Memory B cell (primary cell): ENCODE measurements at places on chromosomes 16 and 17.
A peak's percentile ranks its signal among the peaks of the same experiment; 100 is the strongest.

GRCh38 chr17:4815043-4815675 is 8.2 kb downstream of the PLD2 start:
- no peak for DNase-seq
- H3K36me3 ChIP-seq: peaks cover 28% of the 10 kb centered on the region
- peaks cover 9% of the 10 kb centered on the region for H3K4me1 ChIP-seq
- no peak overlapping the region for H3K27ac ChIP-seq
- H3K27me3 ChIP-seq: no peaks in the 10 kb centered on the region
- H3K4me3 ChIP-seq: no peak overlapping the region

- no peaks in the 10 kb centered on the region for H3K27me3 ChIP-seq
- no peaks in the 10 kb centered on the region for H3K4me1 ChIP-seq
- no peak overlapping the region for H3K4me3 ChIP-seq
- H3K36me3 ChIP-seq: no peaks in the 10 kb centered on the region
Measured at GRCh38 chr17:72165867-72166439, 45.1 kb downstream of the SOX9 start.

GRCh38 chr17:8022360-8023003 is 16.4 kb upstream of the ALOX15B start:
- no peaks in the 10 kb centered on the region for H3K4me1 ChIP-seq
- H3K27ac ChIP-seq: no peak overlapping the region
- peaks cover 22% of the 10 kb centered on the region for H3K27me3 ChIP-seq
- H3K36me3 ChIP-seq: no peaks in the 10 kb centered on the region

DNA sequence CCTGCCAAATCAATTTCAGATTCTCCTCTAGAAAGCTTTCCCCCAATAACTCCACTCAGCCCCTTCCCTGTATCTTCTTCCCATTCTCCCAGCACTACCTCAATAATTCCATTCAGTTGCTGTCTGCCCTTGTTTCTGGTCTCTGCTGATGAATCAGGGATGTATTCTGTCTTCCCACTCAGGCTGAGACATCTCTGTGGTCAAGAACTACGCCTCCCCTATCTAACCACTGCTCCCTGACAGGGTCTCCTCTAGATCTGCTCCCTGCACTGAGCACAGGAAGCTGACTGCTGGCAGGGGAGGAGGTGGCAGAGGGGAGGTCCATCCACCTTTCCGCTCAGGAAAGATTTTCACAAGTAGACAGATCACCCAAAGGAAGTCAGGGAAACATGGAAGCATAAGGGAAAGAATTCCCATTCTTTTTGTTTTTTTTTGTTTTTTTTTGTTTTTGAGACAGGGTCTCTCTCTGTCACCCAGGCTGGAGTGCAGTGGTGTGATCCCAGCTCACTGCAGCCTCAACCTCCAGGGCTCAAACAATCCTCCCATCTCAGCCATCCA is 16.9 kb upstream of the SP2 start:
- DNase-seq: no peak
- H3K27ac ChIP-seq: no peak overlapping the region
- peaks cover 34% of the 10 kb centered on the region for H3K27me3 ChIP-seq
- H3K4me1 ChIP-seq: no peaks in the 10 kb centered on the region
- peaks cover 3% of the 10 kb centered on the region for H3K36me3 ChIP-seq

DNA sequence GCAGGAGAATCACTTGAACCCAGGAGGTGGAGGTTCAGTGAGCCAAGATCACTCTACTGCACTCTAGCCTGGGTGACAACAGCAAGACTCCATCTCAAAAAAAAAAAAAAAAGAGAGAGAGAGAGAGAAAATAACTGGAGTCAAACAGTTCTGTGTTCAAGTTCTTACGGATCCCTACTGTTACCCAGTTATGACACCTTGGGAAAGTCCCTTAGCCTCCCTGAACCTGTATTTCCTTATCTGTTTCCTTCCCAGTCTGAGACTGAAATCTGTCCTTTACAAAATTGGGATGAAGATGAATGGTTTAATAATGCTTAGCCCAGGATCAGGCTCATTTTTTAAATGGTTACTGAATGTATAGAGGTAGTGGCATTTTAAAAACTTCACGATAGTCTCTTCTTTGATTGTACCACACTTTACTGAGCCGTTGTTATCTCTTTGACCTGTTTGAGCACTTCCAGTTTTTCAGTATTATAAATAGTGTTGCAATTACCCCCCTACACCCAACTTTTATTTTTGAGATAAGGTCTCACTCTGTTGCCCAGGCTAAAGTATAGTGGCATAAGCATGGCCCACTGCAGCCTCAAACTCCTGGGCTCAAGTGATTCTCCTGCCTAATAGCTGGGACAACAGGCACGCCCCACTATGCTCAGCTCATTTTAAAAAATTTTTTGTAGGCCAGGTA is 17.1 kb downstream of the ZNF768 start:
- H3K27ac ChIP-seq: no peak overlapping the region
- no peaks in the 10 kb centered on the region for H3K4me1 ChIP-seq
- no peaks in the 10 kb centered on the region for H3K27me3 ChIP-seq
- H3K36me3 ChIP-seq: peaks cover 34% of the 10 kb centered on the region
- no peak overlapping the region for H3K4me3 ChIP-seq

DNA sequence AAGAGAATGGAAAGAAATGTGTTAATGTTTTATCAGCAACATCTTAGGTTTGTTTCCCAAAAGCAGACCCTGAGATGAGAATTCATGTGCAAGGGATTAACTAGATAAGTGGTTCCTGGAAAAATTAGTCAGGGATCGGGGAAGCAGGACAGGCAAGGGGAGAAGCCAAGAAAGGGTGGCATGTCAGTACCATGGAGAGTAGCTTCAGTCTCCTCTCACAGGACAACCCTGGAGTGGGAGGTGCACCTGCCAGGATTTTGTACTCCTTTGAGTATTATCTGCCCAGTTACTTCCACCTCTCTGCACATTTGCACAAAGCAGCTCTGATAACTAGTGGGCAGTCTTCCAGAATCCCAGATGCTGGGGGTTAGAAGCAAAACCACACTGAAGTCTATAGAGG is 117.0 kb downstream of the RGS9 start:
- H3K27ac ChIP-seq: no peak overlapping the region

DNA sequence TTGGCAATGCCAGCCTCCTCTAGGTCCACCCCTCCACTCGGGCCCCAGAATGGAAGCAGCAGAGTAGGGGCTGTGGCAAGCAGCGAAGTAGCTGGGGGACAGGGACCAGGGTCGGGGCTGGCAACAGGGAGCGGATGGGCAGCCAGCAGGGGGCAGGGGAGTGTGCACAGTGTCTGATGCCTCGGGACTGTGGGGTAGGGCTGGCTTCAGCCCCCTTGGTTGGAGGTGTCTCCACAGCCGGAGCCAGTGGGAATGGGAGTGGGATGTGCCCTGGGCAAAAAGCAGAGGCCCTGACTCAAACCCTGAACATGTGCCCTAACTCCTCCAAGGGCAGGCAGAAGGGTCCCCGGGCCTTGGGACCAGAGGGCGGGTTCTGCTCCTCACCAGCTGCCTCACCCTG is 18.5 kb upstream of the ARHGAP27 start:
- no peak overlapping the region for H3K27ac ChIP-seq
- DNase-seq: no peak
- peaks cover 21% of the 10 kb centered on the region for H3K36me3 ChIP-seq
- no peak overlapping the region for H3K4me3 ChIP-seq

DNA sequence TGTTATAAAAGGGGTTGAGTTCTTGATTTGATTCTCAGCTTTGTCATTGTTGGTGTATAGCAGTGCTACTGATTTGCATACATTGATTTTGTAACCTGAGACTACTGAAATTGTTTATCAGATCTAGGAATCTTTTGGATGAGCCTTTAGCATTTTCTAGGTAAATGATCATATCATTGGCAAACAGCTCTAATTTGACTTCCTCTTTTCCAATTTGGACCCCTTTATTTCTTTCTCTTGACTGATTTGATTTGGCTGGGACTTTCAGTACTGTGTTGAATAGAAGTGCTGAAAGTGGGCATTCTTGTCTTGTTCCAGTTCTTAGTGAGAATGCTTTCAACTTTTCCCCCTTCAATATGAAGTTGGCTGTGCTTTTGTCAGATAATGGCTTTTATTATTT is 45.4 kb downstream of the ITGAM start:
- H3K4me1 ChIP-seq: peaks cover 20% of the 10 kb centered on the region
- no peak for DNase-seq
- H3K4me3 ChIP-seq: no peak overlapping the region
- no peaks in the 10 kb centered on the region for H3K27me3 ChIP-seq
- H3K36me3 ChIP-seq: peaks cover 20% of the 10 kb centered on the region

DNA sequence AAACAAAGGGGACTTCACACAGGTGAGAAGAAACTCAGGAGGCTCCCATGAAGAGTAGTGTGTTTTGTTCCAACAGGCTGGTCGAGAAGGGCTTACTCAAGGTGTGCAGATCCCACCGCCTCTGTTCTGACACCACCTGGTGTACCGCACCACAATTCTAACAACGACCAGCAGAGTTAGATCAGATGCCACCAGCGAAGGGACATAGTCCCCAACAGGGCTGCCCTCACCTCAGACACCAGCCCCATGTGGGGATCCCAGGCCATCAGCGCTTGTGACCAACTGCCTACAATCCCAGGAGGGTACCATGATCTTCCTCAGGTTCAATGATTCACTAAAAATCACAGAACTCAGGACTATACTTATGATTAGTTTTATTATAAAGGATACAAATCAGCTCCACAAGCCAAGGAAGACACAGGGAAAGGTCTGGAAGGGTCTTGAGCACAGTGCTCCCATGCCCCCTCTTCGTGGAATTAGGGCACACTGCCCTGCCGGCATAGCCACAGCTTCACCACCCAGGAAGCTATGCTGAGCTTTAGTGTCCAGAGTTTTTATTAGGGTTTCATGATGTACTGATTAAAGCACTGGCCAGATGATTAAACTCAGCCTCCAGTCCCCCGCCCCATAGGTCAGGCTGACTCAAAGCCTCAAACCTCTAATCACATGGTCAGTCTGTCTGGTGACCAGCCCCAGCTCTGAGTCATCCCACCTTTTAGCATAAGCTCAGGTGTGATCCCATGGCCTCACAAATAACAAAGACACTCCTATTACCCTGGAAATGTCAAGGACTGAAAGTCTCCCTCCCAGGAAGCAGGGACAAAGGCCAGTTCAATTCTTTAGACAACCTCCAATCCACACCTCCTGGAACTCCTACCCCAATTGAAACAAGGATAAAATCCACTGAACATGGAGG is 26.0 kb downstream of the TRIM25 start:
- no peak overlapping the region for H3K4me3 ChIP-seq
- H3K27ac ChIP-seq: no peak overlapping the region
- no peak for DNase-seq
- peaks cover 48% of the 10 kb centered on the region for H3K36me3 ChIP-seq
- H3K4me1 ChIP-seq: peaks cover 13% of the 10 kb centered on the region

GRCh38 chr16:57422026-57422944 is 17.7 kb downstream of the CCL17 start:
- no peak overlapping the region for H3K4me3 ChIP-seq
- H3K27me3 ChIP-seq: no peaks in the 10 kb centered on the region
- H3K36me3 ChIP-seq: peaks cover 2% of the 10 kb centered on the region
- peak overlapping the region; percentile 40 for H3K27ac ChIP-seq

- no peaks in the 10 kb centered on the region for H3K27me3 ChIP-seq
- H3K4me1 ChIP-seq: peaks cover 1% of the 10 kb centered on the region
- H3K36me3 ChIP-seq: peaks cover 18% of the 10 kb centered on the region
- DNase-seq: no peak
Measured at GRCh38 chr16:27362570-27363245, 39.3 kb upstream of the IL21R start.

DNA sequence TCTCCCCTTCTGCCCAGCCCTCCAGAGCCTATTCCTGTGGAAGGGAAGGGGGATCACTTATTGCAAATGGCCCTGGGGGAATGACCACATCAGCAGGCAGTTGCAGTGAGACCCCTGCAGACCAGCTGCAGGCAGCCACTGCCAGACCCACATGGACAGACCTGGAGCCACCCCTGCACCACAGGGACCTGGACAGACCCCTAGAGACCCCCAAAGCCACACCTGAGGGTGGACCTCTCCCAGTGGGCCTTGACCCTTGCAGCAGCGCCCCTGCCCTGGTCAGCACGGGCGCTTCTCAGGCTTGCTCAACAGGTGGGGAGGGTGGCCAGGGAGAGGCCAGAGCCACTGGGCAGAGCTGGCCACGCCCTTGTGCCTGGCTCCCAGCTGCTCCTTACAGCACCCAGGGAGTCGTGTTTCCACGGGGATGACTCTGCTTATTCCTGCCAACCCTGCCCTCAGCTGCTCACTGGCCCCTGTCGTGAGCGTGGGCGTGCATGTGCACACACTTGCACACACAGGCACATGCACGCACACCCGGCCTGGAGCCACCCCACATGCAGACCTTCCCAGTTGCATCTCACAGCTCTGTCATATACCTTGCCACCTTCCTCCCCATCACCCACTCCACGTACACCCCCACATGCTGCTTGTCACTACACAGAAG is 1.3 kb upstream of the SCN4A start:
- H3K4me1 ChIP-seq: peaks cover 6% of the 10 kb centered on the region
- no peak for DNase-seq
- H3K4me3 ChIP-seq: no peak overlapping the region

DNA sequence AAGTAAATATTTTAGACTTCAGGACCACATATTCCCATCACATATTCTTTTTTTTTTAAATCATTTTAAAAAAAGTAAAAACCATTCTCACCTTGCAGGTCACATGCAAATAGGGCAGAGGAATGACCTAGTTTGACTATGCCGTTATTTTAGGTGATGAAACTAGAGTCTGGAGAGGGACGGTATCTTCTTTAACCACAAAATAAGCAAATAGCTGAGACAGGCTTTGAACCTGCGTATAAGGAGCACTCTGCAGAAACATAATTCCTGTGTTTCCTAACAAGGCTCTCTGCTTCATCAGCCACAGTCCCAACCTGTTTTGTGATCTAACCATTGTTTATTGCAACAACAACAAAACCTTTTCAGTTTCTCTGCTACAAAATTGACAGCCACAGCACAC is 121.5 kb downstream of the PCTP start:
- H3K4me3 ChIP-seq: no peak overlapping the region
- no peaks in the 10 kb centered on the region for H3K27me3 ChIP-seq
- no peak overlapping the region for H3K27ac ChIP-seq
- H3K36me3 ChIP-seq: no peaks in the 10 kb centered on the region
- H3K4me1 ChIP-seq: no peaks in the 10 kb centered on the region
- no peak for DNase-seq

DNA sequence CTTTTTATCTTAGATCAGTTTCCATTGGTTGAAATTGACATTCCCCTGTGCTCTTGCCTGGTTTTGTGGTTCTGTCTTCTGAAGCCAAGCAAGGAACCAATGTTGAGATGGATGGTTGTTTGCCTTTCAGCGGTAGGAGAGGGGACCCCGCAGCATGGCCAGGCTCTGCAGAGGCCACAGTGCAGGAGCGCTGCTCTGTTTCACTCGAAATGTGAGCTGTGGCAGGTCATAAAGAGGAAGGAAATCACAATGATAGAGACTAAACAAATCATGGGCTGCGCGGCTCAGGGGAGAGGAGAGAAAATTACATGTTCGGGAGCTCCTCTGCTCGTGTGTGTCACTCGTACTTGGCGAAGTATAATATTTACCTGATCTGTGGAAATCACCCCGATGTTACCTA is 148.2 kb downstream of the SNX29 start:
- DNase-seq: peak; percentile 19
- H3K36me3 ChIP-seq: peaks cover 15% of the 10 kb centered on the region
- H3K27me3 ChIP-seq: no peaks in the 10 kb centered on the region
- peak overlapping the region; percentile 60 for H3K27ac ChIP-seq
- H3K4me3 ChIP-seq: peak overlapping the region; percentile 31
- H3K4me1 ChIP-seq: peaks cover 26% of the 10 kb centered on the region
